Stimulated activated CD4-positive, alpha-beta T cell treated with anti-CD3 and anti-CD28 coated beads, Interleukin-2, amount 100 ng/mL, for 4 hours (primary cell): ENCODE measurements at places on chromosomes 2 and 18.
A peak's percentile ranks its signal among the peaks of the same experiment; 100 is the strongest.

DNA sequence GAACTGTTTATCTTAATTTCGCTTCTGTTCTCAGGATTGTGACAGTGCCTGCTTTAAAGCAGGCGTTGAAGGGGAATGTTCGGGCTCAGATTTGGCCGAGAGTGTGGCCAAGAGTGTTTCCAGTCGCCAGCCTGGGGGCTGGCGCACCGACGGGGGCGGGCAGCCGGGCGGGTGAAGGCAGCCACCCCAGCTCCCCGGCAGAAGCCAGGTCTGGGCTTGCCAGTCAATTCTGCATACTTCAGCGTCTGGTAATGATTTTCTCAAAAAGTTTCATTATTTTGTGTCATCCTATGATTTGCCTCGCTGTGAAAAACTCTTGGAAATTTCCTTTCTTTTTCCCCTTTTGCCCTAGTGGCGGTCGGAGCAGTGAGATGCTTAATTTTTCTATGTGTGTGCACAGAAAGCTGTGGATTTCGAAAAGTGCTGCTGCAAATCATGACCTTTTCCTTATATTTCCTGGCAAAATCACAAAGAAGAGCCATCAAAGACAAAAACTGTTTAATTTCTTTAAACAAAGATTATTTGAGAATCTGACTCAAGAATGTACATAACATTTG lies 856 bp downstream of the FAM228A start:
- no peak for DNase-seq

DNA sequence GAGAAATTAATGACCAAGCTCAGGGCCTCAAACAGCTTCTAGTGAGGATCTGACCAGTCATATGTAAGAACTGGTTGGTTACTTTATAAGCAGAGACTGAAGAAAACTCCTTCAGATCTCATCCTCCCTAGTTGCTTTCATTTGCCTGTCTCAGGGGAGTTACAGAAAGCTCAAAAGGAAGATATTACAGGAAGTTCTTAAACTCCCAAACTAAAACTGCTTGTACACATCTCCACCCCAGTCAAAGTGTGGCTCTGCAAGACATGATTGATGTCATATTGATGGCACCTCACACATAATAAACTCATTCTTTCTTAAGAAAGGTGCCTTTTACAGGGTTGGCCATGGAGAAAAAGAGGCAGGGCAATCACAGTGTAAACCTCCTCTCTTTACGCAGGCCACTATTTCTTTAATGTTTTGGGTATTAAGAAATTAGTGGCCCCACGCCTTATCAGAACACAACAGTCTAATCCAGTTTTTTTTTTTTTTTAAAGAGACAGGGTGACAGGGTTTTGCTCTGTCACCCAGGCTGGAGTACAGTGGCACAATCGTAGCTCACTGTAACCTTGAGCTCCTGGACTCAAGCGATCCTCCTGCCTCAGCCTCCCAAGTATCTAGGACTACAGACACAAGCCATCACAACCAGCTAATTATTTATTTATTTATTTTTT lies 62.6 kb upstream of the STK17B start:
- DNase-seq: no peak

DNA sequence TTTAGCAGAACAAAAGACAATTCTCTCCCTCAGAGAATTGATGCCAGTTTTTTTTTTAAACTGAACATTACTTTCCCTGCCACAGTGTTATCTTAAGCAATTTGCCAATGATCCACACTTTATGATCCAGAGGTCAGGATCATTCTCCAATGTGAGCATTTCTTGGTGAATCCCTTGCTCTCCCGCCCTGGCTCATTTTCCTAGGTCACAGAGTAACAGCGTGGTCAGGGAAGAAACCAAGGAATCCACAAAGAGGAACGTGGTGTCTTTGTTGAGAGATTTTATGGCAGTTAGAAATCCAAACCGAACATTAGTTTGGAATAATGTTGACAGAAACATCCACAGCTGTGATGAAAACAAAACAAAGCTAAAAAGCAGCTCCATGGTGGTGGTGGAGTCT lies 250.3 kb downstream of the TTC32 start:
- DNase-seq: no peak

GRCh38 chr18:23146861-23147469 lies 11.7 kb downstream of the CABLES1 start:
- no peak for DNase-seq

DNA sequence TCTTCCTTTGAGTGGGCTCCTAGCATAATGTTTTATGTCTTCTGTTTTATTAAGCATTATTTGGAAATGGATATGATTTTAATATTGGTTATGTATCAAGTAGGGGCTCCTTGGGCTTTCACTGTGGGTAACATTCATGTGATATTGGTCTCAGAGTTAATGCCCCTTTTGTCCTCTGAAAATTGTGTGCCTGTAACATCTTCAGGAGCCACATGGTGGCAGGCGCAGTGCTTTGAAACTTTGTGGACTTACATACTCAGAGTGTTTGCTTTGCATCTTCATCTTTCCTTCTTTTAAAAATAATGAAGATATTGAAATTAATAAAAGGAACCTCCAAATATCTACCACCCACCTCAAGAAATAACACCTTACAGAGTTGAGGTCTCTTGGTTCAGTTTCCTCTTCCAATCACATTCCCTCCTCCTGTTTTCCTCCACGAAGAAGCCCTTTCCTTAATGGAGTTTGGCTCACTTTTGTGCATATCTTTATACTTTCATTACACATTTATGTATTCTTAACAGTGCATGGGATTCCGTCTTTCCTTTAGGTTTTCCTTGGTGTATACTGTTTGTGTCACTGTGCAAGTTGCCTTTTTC lies 73.5 kb downstream of the LIMS1 start:
- DNase-seq: peak; percentile 36
